Kasumi-1 (cell line): ENCODE measurements at places on chromosomes 13 and 19.

DNA sequence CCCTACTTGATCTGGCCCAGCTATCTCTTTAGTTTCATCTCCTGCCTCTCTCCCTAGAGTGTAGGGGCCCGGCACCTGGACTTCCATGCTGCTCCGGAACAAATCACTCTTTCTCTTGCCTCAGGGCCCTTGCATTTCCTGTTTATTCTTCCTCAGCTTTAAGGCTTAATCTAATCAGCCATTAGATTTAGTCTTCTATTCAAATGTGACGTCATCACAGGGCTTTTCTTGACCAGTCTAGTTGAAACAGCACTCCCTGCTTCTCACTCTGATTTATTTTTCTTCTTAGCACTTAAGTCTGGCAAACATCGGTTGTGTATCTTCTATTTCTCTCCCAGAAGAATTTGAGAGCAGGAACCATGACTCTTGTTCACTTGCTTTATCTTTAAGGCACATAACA lies 564.1 kb downstream of the EFNB2 start:
- no peak for DNase-seq

DNA sequence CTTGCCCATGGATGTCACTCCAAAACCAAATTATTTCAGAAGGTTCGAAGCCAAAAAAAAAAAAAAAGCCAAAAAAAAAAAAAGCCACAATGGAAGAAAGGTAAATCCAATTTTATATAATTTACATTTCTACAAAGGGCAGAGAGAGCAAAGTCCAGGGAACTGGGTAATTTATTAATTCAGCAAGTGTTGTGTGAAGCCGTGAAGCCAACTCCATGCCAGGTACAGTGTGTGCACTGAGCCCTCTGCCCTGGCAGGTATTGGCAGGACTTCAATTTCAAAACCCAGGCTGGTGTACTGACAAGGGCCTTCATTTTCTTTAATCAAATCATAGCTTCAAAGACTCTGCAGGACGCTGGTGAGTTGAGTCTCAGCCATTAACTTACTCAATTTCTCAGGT lies 5.5 kb upstream of the RFPL4A start:
- DNase-seq, result no peak

DNA sequence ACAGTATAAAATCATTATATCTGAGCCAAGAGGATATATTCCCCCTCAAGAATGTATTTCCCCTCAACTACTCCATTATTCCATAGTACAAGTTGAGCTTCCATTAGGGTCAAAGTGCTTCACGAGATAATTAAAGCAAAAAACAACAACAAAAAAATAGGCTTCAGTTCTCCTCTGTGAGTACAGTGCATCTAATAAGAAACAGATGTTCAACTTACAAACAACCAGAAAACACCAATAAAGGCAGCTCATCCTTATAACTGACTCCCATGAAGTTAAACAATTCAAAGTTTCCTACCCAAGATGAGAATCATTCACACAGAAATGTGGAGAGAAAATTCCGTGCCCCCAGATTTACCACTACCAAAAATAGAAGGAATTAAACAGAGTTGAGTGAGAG lies 854.4 kb downstream of the PCDH9 start:
- DNase-seq, result no peak

- peak; percentile 26 for DNase-seq
These were observed 11.8 kb upstream of the CEACAM4 start for GRCh38 chr19:41638641-41639081.

- no peak for DNase-seq
These were observed 11.9 kb downstream of the CYP4F12 start for GRCh38 chr19:15684828-15685227.

GRCh38 chr13:107157271-107157670 lies 589.3 kb upstream of the ARGLU1 start:
- no peak for DNase-seq

- DNase-seq, result peak; percentile 50
These were observed 609 bp downstream of the ZAR1L start for GRCh38 chr13:32314271-32315237.

DNA sequence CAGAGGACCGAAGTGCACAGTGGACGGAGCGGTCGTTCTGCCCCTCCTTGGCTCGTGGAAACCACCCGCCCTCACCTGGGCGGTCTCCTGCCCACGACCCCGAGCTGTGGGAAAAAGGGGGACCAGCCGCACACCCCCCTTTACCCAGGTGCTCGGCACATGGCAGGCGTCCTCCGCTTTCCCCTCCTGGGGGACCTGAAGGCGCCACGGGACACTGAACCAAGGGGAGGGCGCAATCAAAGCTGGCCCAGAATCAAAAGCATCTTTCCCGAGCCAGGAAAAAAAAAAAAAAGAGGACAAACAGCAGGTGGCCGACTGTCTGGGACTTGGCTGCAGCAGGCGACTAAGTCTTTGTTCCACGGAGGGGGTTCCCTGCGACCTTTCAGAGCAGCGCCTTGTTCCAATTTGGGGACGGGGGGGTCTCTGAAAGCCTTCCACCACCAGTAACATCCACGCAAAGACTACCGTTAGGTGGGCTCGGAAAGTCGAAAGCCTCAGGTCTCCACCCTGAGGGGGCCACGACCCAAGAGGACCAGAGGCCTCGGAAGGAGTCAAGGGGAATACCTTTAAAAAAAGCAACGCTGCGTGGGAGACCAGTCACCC lies 1.1 kb downstream of the MBD3 start:
- DNase-seq, result no peak

GRCh38 chr13:97700306-97700848 lies 253.1 kb upstream of the IPO5 start:
- no peak for DNase-seq

GRCh38 chr19:54670576-54671357 lies 8.0 kb downstream of the LILRB4 start:
- DNase-seq, result peak; percentile 44

DNA sequence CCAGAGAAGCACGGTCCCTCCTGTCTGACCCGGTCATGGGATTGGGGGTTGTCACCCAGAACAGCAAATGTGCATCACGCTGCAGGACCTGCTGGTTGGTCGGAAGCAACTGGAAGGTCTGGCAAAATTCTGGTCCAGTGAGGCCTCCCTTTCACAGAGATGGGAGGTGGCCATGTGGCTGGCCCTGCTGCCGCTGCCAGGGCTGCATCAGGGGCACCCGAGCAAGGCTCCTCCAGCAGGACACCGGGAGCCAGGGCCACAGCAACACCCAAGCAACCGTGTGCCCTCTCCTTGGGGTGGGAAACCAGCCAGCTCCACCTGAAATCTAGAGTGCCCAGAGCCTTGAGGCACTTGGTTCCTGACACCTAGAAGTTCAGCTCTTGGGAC lies 11.5 kb upstream of the GAS6 start:
- DNase-seq, result no peak

- DNase-seq, result peak; percentile 17
These were observed 507.9 kb downstream of the UQCRFS1 start for GRCh38 chr19:28705008-28705407.

DNA sequence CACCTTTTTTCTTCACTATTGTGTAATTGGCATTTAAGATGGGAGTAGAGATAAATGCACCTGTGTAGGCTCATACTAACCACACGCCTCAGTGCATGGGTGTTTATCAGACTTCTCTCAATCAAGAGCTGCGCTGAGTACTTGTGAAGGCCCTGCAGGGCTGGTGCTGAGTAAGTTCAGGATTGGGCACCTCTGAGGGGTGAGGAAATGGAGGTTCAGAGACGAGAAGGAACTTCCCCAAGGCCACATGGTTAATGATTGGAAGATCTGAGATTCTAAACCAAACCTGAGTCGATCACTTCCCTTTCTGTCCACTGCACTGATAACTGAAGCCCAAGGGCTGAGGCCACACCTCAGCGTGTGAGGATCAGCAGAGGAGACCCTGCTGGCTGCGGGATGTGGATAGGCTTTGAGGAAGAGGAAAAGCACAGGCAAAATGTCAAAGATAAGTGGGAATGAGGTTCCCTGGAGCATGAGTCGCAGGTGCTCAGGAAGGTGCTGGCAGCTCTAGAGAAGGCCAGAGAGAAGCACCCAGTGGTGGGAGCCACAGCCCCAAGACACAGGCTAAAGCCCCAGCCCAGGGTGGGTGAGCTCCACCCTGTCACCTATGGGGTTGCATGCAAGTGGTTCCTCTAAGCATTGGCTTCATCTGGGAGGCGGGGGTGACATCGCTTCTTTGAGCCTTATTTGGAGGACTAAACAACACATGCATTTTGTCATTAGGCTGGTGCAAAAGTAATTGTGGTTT lies 32.3 kb upstream of the GJB6 start:
- DNase-seq, result no peak

DNA sequence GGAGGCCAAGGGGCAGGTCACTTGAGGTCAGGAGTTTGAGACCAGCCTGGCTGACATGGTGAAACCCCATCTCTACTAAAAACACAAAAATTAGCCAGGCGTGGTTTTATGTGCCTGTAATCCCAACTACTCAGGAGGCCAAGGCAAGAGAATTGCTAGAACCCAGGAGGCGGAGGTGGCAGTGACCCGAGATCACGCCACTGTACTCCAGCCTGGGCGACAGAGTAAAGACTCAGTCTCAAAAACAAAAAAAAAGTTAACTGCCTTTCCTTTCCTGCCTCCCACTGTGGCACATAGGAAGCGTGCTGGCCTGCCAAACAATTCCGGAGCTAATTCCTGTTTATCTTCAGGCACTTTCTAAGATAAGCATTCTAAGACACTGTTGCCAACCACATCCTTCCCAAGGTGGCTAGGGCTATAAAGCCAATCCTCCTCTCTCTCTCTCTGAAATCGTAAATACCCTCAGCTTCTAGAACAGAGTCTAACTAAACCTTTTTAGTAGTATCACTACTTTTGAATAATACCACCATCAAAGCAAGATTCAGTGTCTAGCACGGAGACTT lies 21.6 kb downstream of the SLC25A30 start:
- DNase-seq, result peak; percentile 49

GRCh38 chr19:55576746-55577145 lies 3.9 kb downstream of the ZNF579 start:
- no peak for DNase-seq

DNA sequence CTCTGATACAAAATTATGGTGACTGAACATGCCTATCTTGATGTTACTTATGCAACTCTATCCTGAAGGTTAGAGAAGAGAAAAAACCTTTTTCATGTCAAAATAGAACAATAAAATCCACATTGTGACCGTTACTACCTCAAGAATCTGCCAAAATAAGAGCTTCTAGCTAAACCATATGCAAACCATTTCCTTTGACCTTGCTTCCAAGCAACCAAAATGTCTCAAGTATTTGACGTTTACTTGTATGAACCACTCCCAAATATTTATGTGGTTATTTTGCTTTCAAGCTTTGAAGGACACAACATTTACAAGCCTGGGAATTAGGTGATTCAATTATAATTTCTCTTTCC lies 13.9 kb downstream of the FOXO1 start:
- DNase-seq, result no peak

GRCh38 chr13:29593605-29594297 lies 1.7 kb downstream of the SLC7A1 start:
- DNase-seq, result no peak
